ENCODE measurements at places on chromosomes 4 and X. TPM values are rescaled to one million over a fixed set of nuclear protein-coding genes. Genes with fewer than 3 reads are reported as not detected.

GRCh38 chr4:67055319-67055718 is 490.0 kb downstream of the CENPC start:
- no peak for DNase-seq

Gene AKAP14
- total RNA-seq, result not detected

GRCh38 chr4:98946359-98946758 is 17.4 kb upstream of the EIF4E start:
- no peak for DNase-seq

Gene SMIM31
- not detected for total RNA-seq

DNA sequence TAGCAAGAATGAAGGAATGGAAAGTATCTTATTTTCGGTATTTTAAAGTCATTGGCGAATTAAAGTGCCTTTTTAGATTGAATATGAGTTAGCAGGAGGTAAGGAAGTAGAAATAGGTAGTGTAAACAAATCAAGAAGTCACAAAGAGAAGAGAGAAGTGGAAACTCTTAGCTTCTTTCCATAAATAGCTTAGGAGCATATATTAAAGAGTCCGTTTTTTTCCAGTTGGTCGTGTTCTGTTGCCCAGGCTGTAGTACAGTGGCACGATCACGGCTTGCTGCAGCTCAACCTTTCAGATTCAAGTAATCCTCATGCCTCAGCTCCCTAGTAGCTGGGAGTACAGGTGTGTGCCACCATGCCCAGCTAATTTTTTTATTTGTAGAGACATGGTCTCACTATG is 56.4 kb downstream of the UBE2K start:
- DNase-seq, result no peak

DNA sequence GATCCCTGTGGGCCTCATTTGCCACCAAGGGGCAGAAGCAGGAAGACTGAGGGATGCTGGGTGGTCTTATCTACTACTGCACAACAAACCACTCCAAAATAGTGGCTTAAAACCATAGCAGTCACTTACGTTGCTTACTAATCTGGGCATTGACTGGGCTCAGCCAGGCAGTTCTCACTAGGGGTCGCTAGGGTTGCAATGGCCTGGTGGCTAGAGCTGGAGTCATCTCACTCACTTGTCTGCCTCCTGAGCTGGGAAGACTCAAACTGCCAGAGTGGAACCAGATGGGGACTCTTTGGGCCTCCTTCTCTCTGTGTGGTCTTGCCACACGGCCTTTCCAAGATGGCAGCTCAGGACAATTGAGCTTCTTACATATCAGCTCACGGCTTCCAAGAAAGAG is 216.3 kb upstream of the BCOR start:
- DNase-seq, result no peak

Gene ADAM29
- under 0.01 TPM for total RNA-seq

DNA sequence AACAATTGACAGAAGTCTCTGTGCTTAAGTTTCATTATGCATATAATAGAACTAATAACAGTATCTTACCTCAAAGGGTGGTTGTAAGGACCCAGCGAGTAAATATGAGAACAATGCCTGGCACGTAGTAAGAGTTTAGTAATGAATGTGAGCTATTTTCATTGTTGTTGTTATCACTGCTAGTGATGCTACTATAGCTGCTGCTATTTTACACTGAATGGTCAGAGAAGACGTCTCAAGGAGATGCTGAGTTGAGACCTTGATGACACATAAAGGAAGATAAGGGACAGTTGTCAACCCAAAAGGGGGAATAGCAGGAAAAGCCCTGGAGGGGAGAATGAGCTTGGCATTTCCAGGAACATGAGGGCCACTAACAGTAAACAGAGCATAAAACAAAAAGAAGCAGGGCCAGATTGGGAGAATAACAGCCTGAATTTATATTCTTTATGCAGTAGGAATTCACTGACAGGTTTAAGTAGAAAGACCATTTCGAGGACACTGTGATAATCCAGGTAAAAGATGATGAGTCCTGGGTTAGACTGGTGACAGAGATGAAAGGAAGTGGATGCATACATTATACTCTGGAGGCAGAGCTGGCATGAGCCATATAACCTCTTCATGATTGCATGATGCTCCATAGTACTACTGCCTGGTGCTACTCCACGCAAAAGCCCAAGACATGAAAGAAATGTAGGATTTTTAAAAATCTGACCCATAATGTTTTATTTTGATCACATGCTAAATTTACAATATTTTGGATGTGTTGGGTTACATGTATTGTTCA is 23.1 kb downstream of the ATP8A1 start:
- DNase-seq, result no peak

DNA sequence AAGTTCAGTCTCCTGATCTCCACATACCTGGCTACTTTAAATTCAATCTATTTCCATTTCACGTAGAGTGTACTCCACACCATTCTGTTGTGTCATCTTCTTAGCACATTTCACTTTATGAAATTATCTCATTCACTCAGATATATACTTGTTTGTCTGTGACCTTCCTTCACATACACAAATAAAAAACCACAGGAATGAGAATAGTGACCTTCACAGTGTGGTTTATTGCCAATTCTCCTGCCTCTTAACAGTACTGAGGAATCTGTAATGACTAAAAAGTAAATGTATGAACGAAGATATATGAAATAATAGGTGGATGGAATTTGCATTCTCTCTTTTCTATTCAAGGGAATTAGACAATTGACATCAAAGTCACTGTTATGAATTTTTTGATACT is 183.9 kb upstream of the PCDH7 start:
- no peak for DNase-seq

DNA sequence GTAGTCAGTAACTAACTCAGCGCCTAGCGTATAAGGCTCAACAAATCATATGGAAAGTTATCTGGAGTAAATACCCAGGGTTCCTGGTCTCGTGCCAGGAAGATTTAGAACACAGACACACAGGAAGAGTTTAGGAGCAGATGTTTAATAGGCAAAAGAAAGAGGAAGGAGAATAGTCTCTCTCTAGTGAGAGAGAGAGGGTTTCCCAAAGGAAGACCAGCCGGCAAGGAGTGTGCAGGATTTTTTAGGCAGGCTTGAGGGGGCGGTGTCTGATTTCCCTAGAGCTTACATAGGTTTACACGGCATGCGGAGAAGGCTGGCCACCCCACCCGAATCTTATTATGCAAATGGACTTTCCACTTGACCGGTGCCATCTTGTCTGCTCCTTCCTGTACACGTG is 284.0 kb upstream of the FRG1 start:
- DNase-seq, result peak; percentile 44

Gene C4orf54
- total RNA-seq, result not detected

DNA sequence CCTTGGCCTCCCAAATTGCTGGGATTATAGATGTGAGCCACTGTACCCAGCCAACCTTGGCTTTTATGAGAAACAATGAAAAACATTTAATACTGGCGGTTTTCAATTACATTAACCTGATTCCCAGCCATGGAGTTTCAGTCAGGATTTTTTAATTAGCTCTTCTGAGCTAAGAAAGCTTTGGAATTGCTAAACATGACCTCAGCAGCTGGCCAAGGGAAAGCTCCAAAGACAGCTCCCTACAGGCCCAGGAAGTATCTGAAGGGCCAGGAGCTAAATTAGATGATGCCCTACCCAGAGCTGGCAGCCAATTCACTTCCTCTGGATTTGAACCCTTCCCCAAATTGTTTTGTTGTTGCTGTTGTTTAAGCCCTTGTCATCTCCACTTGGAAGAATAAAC is 26.5 kb upstream of the FUNDC1 start:
- DNase-seq, result no peak

DNA sequence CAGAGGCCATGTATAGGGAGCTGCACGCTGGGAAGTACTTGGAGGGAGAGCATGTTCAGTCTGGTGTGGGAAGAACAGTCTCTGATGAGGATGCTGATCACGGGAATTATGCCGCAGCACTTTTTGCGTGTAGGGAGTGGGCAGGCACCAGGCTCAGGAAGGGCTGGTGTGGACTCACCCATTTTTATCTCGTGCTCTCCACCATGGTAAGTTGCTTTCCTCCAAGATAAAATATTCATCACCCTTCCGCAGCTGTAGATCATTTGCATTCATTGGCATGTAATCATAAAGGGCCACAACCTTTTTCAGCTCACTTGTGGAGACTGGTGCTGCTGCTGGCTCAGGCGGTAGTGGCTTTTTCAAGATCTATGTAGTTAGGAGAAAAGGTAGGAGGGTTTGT is 11.8 kb upstream of the TIMM8A start:
- DNase-seq, result no peak

- DNase-seq, result no peak
Measured at GRCh38 chr4:40482985-40483647, 146.5 kb downstream of the RBM47 start.

- DNase-seq, result no peak
Measured at GRCh38 chr4:97978791-97979488, 164.3 kb downstream of the STPG2 start.

DNA sequence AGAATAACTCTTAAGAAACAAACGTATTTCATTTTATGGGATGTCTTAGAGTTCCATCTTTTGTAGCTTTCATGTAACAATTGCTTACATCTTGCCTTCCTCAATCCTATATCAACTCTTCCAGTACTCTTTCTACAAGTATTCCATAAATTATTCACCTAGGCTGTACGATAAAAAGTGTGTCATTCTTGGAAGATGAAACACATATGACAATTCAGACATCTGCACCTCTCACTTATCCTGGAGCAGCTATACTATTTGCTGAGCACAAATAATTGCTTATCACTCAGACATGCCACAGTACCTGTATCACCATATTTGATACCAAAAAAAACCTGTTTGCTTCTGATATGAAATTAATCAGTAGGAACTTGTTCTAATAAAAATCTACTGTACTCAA is 1.0 kb downstream of the POF1B start:
- no peak for DNase-seq

GRCh38 chr4:66777097-66777496 is 768.2 kb downstream of the CENPC start:
- no peak for DNase-seq

Gene CXorf49
- not detected for total RNA-seq

Gene SCRG1
- not detected for total RNA-seq

DNA sequence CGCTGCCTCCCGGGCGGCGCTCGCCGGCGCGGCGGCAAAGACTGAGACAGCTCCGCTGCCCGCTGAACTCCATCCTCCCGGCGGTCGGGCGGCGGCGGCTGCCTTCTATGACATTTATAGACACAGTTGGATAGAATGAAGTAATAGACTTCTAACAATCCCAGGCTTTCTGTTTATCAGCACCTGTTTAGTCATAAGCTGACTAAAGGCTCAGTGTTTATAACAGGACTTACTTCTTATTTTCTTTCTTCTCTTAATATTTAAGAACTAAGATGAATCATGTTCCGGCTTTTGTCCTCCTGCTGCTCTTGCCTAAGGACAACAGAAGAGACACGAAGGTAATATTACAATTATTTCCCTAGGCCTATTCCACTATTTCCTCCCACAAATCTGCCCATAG is 3.9 kb downstream of the ARL13A start:
- no peak for DNase-seq

DNA sequence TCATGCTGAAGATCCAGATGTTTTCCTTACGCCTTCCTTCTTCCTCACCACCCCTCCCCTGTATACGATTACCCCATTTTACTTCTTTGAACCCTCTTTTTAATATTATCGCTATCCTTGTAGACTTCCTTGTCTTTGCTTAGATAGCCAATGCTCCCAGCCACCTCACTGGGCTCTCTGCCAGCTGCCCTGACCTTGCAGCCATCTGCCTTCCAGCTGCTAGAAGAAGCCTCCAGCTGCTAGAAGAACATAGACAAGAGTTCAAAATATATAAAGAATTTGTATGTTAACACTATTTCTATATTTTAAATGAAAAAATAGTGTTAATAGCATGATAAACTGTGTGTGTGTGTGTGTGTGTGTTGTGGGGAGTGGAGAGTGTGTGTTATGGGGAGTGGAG is 374.7 kb downstream of the ANKRD50 start:
- DNase-seq, result peak; percentile 50

DNA sequence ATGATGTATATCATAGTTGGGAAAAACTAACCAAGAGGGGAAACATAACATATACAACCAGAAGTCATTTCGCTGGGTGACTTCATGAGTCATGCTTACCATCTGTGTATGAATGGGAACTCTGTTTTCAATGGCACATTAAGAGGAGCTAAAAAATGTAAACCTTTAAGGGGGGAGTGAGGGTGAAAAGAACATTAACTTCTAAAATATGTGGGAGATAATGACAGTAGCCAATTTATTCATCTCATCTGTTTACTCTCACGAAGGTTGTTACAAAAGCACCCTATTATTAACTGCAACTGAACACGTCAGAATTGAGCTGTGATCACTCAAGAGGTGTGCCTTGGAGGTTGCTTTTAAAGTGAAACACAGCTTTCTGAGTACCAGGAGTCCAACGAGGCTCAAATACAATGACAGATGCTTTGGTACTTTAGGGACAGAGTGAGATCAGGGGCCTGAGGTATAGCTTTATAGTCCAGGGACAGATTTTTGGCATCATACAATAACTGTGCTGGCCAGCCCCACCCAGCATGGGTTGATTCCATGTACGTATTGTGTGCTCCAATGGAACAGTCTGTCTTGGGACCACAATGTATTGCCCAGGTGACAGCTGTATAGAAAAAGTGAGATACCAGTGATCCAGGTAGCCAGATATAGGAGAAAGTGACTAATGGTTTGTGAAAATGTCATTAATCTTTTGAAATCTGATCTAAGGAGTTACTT is 107.3 kb downstream of the AMMECR1 start:
- no peak for DNase-seq

Gene SLC16A2
- 3.5 TPM for total RNA-seq

Gene USP26
- not detected for total RNA-seq

GRCh38 chr4:153036931-153037482 is 100.9 kb downstream of the FHDC1 start:
- no peak for DNase-seq

Gene TNIP3
- not detected for total RNA-seq

GRCh38 chr4:74173321-74173720 is 15.4 kb downstream of the MTHFD2L start:
- no peak for DNase-seq

Gene NKX3-2
- not detected for total RNA-seq

- DNase-seq, result peak; percentile 3
Measured at GRCh38 chr4:164700471-164700870, 53.5 kb upstream of the SMIM31 start.

Gene FAM9B
- total RNA-seq, result not detected

Gene ASB12
- total RNA-seq, result 0.81 TPM

DNA sequence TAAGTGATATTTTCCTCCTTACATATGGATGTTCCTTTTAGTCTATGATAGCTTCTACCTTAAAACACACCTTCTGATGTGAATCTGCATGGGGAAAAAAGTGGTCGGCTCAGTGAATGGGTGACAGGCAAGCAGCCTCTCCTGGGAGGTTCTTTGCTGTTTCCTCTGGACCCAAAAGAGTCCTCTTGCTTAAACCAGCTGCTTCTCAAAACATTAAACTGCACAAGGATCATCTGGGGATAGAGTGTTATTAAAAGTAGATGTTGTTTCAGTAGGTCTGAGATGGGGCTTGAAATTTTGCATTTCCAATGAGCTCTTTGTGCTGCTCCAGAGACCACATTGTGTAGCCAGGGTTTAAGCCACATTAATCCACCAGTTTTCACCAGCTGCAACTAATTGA is 452.9 kb downstream of the IL1RAPL1 start:
- DNase-seq, result no peak

Gene INTS12
- total RNA-seq, result 13.7 TPM

GRCh38 chr4:85496933-85497332 is 22.0 kb downstream of the ARHGAP24 start:
- no peak for DNase-seq

Gene NSD2
- 41.7 TPM for total RNA-seq

Gene SHROOM3
- under 0.01 TPM for total RNA-seq

GRCh38 chr4:168995537-168996295 is 14.3 kb downstream of the CBR4 start:
- no peak for DNase-seq

GRCh38 chr4:98516042-98516440 is 142.4 kb downstream of the TSPAN5 start:
- DNase-seq, result no peak

Gene FHIP1A
- under 0.01 TPM for total RNA-seq

Gene SH2D1A
- total RNA-seq, result 5.9 TPM
